Lung microvascular endothelial cell (primary cell): ENCODE measurements at places on chromosomes 6 and 20. TPM values are rescaled to one million over a fixed set of nuclear protein-coding genes. Genes with fewer than 3 reads are reported as not detected.
A peak's percentile ranks its signal among the peaks of the same experiment; 100 is the strongest.

DNA sequence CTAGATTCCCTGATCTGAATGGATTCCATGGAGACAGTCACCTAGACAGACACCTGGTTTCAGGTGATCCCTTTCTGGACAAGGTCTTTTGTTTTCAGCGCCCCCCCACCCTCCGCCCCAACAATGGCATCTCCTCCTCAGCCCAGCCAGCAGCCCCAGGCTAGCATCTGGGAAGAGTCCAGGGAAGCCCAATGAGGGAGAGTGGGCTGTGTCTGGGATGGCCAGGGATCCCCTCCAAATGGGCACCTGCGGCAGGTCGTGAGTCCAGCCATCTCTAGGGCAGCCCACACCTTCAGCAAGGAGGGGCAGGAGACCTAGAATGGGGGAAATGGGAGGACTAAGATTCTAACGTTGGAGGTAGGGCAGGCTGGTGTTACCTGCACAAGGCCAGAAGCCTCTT is 1.2 kb upstream of the SLC24A3 start:
- no peak for DNase-seq

DNA sequence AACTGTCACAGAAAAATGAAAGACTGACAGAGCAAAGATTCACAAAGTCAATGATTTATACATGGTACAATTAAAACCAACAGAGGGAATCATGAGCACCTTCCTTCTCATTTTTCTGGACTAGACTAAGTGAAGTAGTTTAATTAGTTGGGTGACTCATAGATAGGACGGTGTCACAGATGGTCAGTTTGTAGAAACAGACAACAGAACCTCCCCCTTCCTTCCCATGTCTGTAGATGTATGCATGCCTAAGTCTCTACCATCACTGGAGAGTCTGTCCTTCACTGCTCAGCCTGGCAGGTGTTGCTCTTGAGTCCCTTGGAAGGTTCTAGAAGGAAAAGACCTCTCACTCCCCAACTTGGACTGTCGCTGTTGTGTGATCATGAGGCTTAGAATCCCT is 75.4 kb upstream of the EEF1E1 start:
- no peak for DNase-seq

- no peak for DNase-seq
Observed at GRCh38 chr6:391559-392440, at the start of gene IRF4. Gene IRF4 (plus strand): TSS chr6:391752. CDS start chr6:393153, 1,401 bp downstream.

Gene LAMP5
- total RNA-seq, result 0.65 TPM in 1 of 2 replicates, not detected in the other

Gene CTAGE9
- total RNA-seq, result not detected in 2 replicates

Gene SLC17A2
- total RNA-seq, result not detected in 2 replicates

Gene FKBP1C
- 1.7 and 3.4 TPM in 2 replicates for total RNA-seq

- no peak for DNase-seq
Observed at GRCh38 chr6:68726992-68727391, 91.9 kb downstream of the ADGRB3 start.

GRCh38 chr6:123629258-123629941 is 7.3 kb downstream of the TRDN start:
- no peak for DNase-seq

Gene ROS1
- not detected in 2 replicates for total RNA-seq

DNA sequence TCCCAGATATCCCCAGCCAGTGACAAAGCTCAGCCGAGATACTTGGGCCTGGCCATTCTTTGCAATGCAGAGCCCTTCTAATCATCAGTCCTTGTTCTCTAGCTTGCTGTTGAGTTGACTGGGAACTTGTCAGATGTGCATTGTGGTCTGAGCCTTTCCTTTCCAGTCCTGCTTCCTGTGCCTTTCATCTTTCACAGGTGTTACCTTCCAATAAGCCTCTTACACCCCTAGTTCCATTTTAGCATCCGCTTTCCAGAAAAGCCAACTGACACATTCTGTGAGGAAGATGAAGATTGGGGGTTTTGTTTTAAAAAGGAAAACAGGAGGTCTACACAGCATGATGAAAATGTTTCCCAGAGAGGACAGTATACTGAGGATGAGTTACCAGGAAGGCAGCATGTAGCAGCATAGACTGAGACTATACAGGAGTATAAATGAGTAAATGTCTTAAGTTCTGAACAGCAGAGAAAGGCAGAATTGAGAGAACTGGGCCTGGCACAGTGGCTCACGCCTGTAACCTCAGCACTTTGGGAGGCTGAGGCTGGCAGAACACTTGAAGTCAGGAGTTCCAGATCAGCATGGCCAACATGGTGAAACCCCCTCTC is 5.6 kb upstream of the CEP85L start:
- DNase-seq, result no peak

DNA sequence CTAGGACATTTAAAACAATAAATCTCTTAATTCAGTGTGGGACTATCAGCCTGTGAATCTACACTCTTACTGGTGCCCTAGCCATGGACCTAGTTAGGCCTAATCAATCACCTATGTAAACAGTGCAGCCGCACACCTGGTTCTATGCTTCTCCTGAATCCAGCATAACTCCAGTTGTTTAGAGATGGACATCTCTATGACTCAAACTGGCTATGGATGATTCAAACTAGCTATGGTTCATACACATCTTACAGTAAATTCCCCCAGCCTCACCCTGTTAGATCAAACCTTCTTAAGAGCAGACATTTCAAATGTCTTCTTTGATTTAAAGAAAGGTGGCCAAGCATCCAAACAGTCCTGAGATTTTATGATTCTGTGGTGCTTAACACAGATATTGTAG is 34.7 kb downstream of the SLC35B3 start:
- no peak for DNase-seq

Gene DNAJC5
- 58.4 and 68.5 TPM in 2 replicates for total RNA-seq

- no peak for DNase-seq
Observed at GRCh38 chr20:37317316-37317715, 27.9 kb downstream of the MANBAL start.

- DNase-seq, result peak; percentile 10
Observed at GRCh38 chr20:32737371-32738223, 5.7 kb downstream of the COMMD7 start.

DNA sequence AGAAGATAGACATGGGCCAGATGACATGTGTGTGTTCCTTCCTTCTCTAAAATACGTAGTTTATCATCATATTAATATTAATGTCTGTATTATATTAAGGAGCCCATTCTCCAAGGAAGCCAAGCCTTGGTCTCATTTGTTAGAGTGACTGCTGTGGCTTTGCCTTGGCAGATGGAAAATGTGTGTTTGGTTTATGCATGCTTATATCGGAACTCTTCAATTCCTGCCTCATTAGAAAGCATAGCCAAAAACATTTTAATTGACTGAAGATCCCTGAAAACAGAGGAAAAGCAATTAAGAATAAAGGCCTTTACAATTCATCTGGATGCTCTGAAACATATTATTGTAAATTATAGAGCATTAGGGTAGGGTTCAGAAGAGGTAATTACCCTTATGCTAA is 106.4 kb downstream of the COL9A1 start:
- DNase-seq, result no peak

Gene TAP2
- 15.0 and 30.4 TPM in 2 replicates for total RNA-seq

- DNase-seq, result no peak
Observed at GRCh38 chr6:109736273-109737025, 45.4 kb downstream of the FIG4 start.

DNA sequence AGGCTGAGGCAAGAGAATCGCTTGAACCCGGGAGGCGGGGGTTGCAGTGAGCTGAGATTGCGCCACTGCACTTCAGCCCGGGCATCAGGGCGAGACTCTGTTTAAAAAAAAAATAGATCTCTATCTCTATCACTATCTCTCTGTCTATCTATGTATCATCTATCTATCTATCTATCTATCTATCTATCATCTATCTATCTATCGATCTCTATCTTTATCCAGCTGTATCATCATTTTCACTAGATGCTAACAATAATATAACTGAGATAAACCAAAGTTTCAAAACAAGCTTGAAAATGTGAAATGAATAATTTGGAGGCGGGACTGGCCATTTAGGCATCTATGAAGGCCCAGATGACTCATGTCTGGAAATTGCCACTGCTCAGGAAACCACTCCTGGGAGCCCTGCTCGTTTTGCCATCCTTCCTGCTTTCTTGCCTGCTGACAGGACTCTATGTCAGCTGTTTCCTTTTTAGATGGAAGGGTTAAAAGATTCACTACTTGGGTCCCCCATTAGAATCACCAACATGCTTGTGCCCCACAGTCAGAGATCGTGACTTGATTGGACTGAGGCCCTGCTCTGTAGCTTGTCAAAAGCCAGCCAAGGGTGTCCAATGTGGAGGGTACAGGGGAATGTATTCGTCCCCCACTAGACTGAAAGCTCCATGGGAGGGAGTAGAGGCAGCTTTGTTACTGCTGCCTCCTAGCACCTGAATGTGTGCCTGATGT is 61.7 kb downstream of the UTRN start:
- peak; percentile 83 for DNase-seq

Gene BLCAP
- total RNA-seq, result 42.9 and 83.3 TPM in 2 replicates

DNA sequence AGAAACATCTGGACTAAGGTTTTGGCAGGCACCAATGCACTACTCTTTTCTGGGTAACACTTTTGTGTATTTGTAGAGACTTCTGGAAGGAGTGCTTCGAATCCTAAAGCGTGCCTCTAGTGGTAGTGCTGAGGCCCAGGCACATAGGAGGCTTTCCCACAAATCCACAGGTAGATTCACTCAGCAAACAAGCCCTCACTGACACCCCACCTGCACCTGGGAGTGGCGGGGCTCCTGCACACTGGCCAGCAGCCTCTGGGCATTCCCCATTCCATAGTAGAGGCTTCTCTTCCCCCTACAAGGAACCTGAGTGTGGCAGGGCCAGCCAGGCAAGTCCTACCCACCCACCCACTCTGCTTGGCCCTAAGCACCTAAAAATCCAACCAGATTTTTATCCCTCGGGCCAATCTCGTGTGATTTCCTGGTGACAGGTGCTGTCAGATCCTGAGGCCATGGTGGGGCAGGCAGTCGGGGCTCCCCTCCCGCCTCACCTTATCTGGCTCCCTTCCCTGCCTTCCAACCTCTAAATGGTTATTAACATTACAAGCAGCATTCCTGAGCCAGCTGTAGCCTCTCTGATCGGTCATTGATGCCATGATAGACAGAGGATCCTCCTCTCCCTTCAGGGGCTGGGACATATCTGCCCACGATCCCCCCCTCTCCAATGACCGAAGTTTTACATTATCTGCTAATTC is 82.4 kb downstream of the SLC2A10 start:
- no peak for DNase-seq

GRCh38 chr6:149218471-149218870 is 99.0 kb upstream of the TAB2 start:
- no peak for DNase-seq

Gene SPDEF
- not detected in 2 replicates for total RNA-seq

GRCh38 chr20:7866285-7866684 is 74.0 kb downstream of the HAO1 start:
- no peak for DNase-seq

DNA sequence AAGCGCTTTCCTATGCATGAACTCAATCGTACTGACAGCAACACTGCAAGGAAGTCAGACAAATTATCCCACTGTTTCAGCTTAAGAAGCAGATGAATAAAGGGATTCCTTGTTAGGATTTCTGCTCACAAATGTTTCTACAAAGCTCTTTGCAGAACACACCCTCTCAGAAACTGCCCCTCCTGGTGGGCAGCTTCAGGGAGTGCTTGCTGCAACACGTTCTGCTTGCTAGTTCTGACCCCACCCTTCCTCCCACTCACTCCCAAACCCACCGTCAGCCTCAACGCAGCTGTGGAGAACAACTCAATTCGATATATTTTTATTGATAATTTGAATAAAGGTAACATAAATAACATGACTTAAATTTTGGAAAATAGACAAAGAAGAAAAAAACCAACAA is 250.8 kb upstream of the PRDM1 start:
- DNase-seq, result peak; percentile 37

- DNase-seq, result no peak
Observed at GRCh38 chr6:132131351-132131750, 180.2 kb upstream of the CCN2 start.

DNA sequence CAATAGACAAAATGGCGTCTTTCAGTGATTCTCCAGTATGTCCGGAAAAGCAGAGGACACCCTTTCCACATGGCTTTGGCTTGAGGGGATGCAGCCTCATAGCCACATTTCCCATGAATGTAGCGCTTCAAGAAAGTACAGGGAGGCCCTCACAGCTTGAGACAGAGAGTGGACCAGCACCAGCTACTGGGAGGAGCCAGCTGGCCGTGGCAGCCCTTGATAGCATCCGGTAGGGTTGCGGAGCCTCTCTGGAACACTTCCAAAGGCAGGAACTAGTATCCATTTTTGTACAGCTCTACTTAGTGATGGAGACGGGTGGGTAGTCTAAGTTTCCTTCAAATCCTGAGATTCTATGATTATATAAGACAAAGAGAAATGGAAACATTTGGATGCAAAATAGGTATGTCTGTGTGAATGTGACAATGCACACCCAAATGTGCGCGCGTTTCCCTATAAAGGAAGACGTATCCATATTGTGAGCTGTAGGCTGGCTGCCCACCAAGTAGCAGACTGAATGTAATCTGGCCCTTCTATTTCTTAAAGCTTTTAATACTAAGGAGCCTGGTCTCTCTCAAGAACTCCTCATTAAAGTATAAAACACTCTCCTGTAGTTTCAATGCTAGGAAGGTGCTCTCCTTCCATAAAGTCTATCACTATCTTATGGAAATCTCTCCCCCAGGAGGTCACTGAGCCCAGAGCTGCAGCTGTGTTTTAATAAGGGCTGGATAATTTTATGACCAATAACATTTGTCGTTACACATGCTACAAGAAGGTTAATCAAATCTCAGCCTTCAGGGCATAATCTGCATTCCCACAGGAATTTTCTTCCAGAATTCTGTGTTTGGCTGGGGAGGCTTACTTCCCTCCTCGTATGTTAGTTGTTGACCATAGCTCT is 74.0 kb downstream of the SOBP start:
- no peak for DNase-seq

DNA sequence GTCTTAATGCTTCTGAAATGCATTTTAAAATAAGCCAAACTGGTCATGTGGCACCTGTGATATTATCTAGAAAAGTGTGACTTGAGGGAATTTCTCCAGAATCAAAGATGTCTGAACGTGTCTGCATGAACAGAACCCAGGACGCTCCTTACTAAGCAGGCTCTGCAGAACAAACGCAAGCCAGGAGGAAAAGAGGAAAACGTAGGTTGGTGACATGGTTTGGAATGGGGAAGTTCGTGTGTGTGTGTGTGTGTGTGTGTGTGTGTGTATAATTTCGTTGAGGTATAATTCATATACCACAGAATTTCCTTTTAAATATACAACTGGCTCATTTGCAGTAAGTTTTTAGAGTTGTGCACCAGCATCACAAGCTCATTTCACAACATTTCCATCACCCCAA is 200.5 kb upstream of the FOXQ1 start:
- no peak for DNase-seq

Gene MOXD1
- total RNA-seq, result under 0.01 and 0.22 TPM in 2 replicates

GRCh38 chr6:50180646-50181045 is 130.9 kb upstream of the DEFB112 start:
- no peak for DNase-seq

Gene DYNLT2
- total RNA-seq, result 0.22 and 0.60 TPM in 2 replicates
